ENCODE measurements at places on chromosomes 5 and 9. TPM values are rescaled to one million over a fixed set of nuclear protein-coding genes. Genes with fewer than 3 reads are reported as not detected.

Gene TMOD1
- 102 TPM for polyA plus RNA-seq

DNA sequence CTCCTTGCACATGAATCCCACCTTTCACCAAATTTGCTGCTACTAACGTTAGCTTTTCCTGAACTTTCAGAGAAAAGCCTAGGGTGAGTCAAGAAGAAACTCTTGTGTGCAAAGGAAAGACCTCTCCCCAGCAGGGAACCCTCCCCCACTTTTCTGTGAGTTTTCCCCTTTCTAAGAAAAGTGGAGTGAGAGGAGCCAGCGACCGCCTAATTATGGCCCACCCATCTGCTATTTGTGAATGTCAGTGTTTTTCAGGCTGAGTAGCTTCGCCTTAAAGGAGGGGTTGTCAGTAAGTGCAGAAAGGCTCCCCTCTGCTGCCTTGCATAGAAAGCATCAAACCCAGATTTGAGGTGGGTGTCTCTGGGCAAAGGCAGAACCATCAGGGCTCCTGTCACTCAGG, 46.8 kb upstream of the SPOCK1 start:
- DNase-seq: no peak

Gene FNIP1
- 18.5 TPM for polyA plus RNA-seq

Gene SLC22A5
- 8.7 TPM for polyA plus RNA-seq

Gene ANKRA2
- polyA plus RNA-seq: 22.0 TPM

- no peak for DNase-seq
Measured at GRCh38 chr9:135448663-135449100, 30.9 kb upstream of the PPP1R26 start.

GRCh38 chr9:136170006-136170901, 34.7 kb downstream of the LHX3 start:
- DNase-seq: no peak

GRCh38 chr9:117782931-117783788, 79.0 kb downstream of the TLR4 start:
- peak; percentile 90 for DNase-seq

Gene C5
- polyA plus RNA-seq: 5.9 TPM

DNA sequence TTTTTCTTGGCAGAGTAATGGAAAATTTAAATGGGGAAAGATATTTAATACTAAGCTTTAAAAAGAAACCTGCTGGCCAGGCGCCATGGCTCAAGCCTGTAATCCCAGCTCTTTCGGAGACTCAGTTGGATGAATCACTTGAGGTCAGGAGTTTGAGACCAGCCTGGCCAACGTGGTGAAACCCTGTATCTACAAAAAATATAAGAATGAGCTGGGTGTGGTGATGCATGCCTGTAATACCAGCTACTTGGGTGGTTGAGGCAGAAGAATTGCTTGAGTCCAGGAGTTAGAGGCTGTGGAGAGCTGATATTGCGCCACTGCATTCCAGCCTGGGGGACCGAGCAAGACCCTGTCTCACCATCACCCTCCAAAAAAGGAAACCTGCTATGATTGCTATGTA, 32.8 kb downstream of the TUT7 start:
- DNase-seq: no peak

GRCh38 chr5:26569241-26569928, 469.0 kb downstream of the CDH9 start:
- DNase-seq: no peak

- DNase-seq: no peak
Measured at GRCh38 chr5:163649514-163649913, 144.1 kb downstream of the MAT2B start.

Gene CDH9
- not detected for polyA plus RNA-seq

GRCh38 chr5:313806-314376, 7.6 kb upstream of the AHRR start:
- DNase-seq: no peak

GRCh38 chr9:710951-711745, 130.3 kb upstream of the DMRT1 start:
- DNase-seq: no peak

Gene DRD1
- 0.07 TPM for polyA plus RNA-seq

Gene ZNF354C
- polyA plus RNA-seq: 9.8 TPM

Gene PKN3
- 6.4 TPM for polyA plus RNA-seq

DNA sequence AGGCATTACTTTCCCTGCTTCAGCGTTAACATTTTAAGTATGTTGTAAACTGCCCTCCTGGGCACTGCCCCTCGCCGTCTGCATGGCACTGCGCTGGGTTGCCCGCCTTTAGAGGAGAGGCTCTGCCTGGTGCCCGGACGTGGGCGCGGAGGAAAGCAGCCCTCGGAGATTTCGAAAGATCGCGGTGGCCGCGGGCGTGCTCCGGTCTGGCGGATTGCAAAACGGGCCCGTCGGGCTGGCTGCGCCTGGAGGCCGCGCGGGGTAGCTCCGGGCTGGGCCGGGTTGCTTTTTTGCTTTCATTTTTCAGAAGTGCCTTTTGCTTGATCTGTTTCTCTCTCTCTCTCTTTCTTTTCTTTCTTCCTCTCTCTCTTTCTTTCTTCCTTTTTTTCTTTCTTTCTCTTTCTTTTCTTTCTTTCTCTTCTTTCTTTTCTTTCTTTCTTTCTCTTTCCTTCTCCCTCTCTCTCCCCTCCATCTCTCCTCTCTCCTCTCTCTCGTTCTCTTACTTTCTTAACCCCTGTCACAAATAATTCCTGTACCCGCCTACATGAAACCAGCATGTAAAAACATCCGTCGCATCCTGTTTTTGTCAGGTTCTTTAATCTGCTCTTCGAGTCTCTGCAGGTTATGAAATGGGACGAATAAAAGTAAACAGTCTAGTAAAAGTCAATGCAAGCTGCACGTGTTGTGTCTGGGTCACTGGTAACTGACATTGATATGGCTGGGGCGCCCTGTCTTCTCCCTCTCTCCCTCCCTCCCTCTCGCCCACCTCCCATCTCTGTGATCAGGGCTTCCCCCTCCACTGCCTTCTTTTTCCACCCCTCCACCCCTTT, 1.7 kb downstream of the FST start:
- peak; percentile 80 for DNase-seq

Gene SPATA31D4
- polyA plus RNA-seq: not detected

GRCh38 chr9:32716425-32716824, 66.9 kb upstream of the TMEM215 start:
- DNase-seq: peak; percentile 70

DNA sequence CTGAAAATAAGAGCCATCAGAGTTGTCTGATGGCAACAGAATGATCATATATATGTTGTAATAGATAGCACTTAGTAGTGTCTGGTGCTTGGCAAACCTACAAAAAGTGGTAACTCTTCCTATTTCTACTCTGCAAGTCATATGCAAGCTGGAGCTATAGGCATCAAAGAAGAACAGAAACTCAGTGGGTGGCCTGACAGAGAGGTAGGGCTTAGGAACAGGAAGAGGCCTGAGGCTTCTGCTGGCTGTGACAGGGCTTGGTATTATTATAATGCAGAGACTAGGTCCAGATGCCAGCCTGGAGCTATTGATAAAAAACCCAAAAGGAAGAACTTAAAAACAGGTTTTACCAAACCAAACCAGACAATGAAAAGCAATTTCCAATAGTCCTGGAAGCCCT, 4.4 kb upstream of the DIAPH1 start:
- DNase-seq: no peak

- no peak for DNase-seq
Measured at GRCh38 chr5:56405116-56405908, 172.2 kb upstream of the ANKRD55 start.

DNA sequence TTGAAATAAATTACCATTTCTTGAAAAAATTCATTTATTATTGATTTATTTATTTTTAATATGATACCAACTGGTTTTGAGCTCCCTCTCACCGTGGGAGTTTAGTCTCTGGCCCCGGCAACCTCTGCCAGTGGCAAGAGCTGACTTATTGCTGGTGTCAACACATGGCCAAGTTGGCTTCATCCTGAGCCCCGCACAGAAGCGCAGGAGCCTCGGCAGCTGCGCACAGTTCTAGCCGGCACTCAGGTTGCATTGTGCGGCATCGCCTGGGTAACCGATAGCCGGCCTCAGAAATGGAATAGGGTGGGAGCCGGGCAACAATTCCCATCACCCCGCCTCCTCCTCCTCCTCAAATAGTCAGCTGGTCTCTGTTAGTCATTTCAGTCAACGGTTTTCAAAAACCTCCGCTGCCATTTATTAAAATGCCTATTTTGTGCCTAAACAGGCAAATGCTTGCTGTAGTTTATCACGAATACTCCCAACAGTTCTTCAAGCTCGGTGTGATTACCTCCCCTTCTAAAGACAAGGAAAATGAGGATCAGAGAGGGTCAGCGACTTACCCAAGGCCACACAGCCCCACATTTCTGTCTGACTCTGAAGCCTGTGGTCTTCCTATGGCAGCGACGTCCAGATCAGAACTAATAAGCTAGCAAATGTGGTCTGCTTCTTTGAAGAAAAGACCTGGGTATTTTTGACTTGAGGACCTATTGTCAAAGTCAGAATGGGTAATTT, 15.7 kb upstream of the MSX2 start:
- DNase-seq: no peak

GRCh38 chr9:92392690-92393089, 11.7 kb downstream of the OGN start:
- no peak for DNase-seq

DNA sequence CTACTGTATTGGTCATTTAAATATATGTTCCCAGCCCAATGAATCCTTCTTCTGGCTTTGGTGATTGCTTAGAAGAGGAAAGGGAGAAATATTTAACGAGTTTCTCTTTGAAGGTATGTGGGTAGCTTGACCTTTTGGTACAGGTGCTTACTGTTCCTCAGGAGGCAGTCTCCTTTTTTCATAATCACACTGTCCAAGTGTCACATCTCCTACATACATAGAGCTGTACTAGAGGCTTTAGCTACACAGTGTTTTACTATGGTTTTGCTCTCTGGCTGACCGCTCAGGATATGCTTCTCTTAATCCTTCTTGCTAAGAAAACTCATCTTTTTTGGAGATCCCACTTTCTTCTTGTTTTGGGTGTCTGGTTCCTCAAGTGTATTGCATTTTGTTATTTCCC, 6.9 kb downstream of the ERBIN start:
- no peak for DNase-seq

GRCh38 chr9:132250324-132251262, 88.7 kb downstream of the NTNG2 start:
- no peak for DNase-seq

- no peak for DNase-seq
Measured at GRCh38 chr5:31407921-31408693, 123.8 kb downstream of the DROSHA start.

- no peak for DNase-seq
Measured at GRCh38 chr9:93125331-93125894, 8.6 kb downstream of the NINJ1 start.
